Right forelimb (tissue), 1 donor: ENCODE measurements at places on chromosomes 3 and 15.

DNA sequence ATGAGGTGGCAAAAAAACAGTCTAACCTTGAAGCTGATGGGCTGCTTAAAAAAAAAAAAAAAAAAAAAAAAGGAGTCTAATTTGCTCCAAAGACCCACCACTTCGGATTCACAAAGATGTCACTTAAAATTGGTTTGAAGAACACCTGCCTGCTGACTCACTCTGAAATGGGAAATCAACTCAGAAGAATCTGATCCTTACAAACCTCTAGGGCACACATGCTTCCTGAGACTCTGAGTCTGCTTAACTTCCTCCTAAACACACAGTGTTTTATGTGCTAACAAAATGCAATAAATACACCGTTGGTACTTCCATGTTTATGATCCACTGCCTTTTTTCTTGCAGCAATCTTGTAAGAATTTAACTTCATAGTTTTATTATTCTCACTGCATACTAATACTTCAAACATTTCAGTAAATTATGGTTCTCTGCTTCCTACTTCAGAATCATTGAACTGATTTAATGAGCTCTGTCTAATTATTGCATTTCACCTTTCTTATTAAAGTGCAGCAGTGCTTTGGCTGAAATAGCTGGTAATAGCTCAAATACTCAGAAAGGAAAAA lies 73.0 kb upstream of the FRMD4B start:
- no peak for DNase-seq

GRCh38 chr15:36943508-36944361 lies 156.6 kb downstream of the MEIS2 start:
- DNase-seq: no peak

DNA sequence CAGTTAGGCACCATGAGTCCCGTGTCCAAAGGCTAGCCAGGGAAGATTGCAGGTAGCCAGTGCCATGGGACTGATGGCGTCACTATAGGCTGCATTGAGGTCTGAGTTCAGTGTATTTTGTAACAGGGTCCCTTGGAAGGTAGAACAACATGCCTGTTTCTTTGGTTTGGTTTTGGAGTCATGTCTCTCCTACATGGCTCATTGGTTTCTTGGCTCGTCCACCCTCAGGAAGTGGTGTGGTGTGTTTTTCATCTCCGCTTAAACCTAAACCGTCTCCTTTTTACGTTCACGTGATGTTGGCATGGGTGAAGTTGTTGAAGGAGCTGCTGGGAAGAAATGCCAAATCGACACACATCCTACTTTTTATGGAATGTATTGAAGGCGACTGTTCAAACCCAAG lies 71.6 kb downstream of the FLNB start:
- no peak for DNase-seq

- no peak for DNase-seq
These were observed 32.1 kb downstream of the MESD start for GRCh38 chr15:80957556-80957955.

DNA sequence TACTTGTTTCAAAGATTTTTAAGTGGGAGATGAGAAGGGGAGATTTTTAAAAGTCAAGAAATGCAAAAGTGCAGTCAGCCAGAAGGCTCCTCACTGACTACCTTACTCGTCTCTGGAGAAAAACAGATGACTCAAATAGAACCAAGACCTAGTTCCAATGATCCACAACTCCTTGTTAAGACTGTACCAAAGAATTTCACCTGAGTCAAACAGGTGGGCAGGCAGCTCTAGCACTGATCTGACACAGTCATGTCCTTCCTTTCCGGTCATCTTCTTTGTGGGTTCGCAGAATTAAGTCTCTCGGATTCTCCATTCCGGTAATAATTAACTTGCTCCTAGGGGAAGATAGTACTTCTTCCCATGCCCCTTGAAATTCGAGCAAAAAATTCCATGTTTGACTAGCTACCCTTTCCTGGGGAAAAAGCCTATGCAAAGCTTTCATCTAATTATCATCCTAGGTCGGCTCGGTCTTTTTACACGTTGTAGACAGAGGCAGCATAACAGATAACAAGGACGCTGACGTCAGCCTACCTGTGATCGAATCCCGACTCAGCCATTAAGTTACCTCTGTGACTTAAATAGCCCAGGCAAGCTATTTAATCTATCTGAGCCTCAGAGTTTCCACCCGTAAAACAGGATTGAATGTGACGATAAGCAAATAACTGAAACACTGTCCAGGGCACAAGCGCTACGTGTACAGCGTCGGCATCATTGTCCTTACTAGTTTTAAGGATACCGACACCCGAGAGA lies 758 bp downstream of the SELENOK start:
- no peak for DNase-seq

- DNase-seq: no peak
These were observed 173.2 kb downstream of the ALCAM start for GRCh38 chr3:105539897-105540296.

DNA sequence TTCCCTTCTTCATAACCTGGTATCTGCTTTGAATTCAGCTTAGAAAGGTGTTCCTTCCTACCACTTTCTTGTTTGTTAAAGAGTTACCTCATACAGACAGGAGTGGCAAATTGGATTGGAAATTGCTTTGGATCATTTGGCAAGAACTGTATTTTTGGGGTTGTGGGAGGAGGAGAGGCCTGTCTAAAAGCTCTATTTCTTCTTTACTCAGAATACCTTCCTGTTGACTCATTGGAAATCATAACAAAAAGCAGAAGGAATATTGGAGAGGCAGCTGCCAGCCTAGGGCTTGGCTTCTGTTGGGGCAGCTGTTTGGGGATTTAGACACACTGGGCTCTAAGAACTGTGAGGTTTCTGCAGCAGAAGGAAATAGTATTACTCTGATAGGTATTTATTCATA lies 14.2 kb downstream of the IQGAP1 start:
- DNase-seq: peak; percentile 70

DNA sequence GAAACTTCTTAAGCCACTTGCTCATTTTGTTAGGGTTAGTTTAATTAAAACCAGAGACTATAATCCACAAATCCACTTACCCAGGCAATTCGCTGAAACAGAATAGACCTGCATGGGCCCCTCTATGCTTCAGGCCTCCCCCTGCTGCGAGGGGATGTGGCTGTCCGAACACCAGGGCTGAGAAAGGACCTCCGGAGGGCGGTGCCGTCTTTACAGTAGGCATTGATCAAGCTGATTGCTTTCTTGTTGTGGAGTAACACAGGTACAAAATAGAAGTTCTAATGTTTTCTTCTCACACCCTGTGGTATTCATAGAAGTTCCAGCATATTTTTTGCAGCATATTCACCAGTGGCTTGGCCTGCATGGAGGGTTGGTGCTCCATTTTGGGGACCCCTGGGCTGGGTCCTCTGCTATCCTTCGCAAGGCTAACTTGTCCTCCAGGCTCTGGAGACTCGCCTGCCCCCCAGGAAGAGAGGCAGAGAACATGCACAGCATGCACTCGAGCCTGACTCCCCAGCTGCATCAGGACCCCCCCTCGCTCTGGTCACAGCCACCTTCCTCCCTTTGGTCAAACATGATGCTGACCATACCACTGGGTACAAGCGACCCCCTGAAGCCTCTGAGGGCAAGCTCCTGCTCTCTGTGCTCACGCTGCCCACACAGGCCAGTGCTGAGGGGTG lies 55.3 kb downstream of the TPRA1 start:
- DNase-seq: no peak
